ENCODE measurements at places on chromosomes 2 and 18.

DNA sequence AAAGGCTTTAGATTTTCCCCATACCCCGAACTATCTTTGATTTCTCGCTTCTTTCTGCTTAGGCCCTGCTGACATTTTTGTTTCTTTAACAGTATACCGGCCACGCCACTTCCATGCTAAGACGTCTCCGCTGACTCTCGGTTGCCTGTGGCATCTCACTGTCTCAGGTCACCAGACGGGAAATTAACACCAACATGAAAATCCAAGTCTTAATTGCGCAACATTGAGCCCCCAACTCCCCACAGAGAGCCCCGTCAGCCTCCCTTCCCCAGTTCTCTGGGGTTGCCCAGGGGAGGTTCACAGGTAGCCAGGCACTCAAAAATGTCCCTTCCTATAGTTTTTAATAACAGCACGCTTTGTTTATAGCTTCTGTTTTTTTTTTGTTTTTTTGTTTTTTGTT lies 30.2 kb downstream of the CD8B2 start:
- H3K4me3 ChIP-seq: no peak overlapping the region
- H3K27me3 ChIP-seq: peaks cover 5% of the 10 kb centered on the region
- no peaks in the 10 kb centered on the region for H3K36me3 ChIP-seq
- H3K4me1 ChIP-seq: no peaks in the 10 kb centered on the region
- H3K27ac ChIP-seq: no peak overlapping the region
- DNase-seq: no peak

GRCh38 chr2:183224948-183225347 lies 100.7 kb downstream of the NUP35 start:
- no peaks in the 10 kb centered on the region for H3K4me1 ChIP-seq
- H3K36me3 ChIP-seq: peaks cover 8% of the 10 kb centered on the region
- DNase-seq: no peak

DNA sequence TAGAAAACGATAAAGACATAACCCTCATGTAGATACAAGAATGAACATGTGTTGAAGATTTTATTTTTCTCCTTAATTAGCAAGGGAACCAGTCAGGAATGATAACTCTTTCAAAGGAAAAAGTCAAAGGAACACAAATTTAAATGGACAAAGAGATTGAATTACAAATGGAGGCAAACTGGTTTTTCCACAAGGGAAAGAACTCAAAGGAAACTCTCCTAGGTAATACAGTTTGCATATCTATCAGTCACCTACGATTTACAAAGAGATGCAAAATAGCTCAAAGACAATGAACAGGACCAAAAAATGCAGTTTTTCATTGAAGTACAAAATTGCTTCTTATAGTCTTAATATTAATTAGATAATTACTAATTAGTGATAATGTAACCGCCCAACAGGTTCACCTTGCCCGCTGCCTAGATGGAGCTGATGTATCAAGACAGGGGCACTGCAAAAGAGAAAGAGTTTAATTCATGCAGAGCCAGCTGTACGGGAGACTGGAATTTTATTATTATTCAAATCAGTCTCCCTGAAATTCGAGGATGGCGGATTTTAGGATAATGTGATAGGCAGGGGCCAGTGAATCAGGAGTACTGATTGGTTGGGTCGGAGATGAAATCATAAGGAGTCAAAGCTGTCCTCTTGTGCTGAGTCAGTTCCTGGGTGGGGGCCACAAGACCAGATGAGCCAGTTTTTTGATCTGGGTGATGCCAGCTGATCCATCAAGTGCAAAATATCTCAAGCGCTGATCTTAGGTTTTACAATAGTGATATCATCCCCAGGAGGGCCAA lies 151.0 kb downstream of the TMEM17 start:
- H3K27me3 ChIP-seq: no peaks in the 10 kb centered on the region
- peaks cover 7% of the 10 kb centered on the region for H3K36me3 ChIP-seq
- no peaks in the 10 kb centered on the region for H3K4me1 ChIP-seq
- no peak overlapping the region for H3K4me3 ChIP-seq
- no peak for DNase-seq

DNA sequence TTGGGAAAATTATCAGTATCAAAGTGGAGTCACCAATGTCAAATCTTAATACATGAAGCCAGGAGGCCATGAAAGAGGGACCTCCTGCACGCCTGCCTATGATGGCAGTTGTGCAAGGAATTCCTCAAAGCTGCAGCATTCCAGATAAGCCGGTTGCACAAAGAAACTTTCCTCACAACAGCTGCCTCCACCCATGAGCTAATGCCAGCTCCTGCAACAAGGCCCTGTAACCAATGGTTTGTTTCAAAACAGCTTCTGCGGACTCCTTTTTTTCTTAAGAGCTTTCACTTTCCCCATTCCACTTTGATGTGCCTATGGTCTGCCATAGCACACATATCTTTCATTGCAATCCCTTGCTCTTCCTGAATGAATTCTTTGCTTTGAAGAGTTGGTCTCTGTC lies 22.4 kb downstream of the TMEM200C start:
- H3K4me3 ChIP-seq: no peak overlapping the region
- H3K27me3 ChIP-seq: peaks cover 14% of the 10 kb centered on the region
- no peak for DNase-seq
- no peak overlapping the region for H3K27ac ChIP-seq
- H3K4me1 ChIP-seq: no peaks in the 10 kb centered on the region
- no peaks in the 10 kb centered on the region for H3K36me3 ChIP-seq

GRCh38 chr2:23418461-23418911 lies 33.5 kb downstream of the KLHL29 start:
- no peaks in the 10 kb centered on the region for H3K36me3 ChIP-seq
- no peak overlapping the region for H3K4me3 ChIP-seq
- no peak overlapping the region for H3K27ac ChIP-seq

GRCh38 chr2:204357286-204357685 lies 188.0 kb upstream of the PARD3B start:
- H3K27me3 ChIP-seq: no peaks in the 10 kb centered on the region
- H3K27ac ChIP-seq: no peak overlapping the region
- no peaks in the 10 kb centered on the region for H3K36me3 ChIP-seq

- H3K27ac ChIP-seq: no peak overlapping the region
- H3K4me1 ChIP-seq: peaks cover 18% of the 10 kb centered on the region
- no peak for DNase-seq
- no peak overlapping the region for H3K4me3 ChIP-seq
- H3K27me3 ChIP-seq: peaks cover 5% of the 10 kb centered on the region
Observed at GRCh38 chr2:48414980-48415835, 114.7 kb upstream of the STON1 start.

DNA sequence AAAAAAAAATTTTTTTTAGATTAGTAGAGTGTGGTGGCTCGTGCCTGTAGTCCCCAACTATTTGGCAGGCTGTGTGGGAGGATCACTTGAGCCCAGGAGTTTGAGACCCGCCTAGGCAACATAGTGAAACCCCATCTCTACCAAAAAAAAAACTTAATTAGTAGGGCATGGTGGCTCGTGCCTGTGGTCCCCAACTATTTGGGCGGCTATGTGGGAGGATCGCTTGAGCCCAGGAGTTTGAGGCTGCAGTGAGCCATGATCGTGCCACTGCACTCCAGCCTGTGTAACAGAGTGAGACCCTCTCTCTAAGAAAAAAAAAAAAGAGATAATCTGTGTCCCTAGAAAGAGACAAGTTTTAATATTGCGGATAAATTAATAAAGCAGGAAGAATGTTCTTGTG lies 8.8 kb downstream of the GPR55 start:
- H3K27ac ChIP-seq: no peak overlapping the region
- peaks cover 5% of the 10 kb centered on the region for H3K4me1 ChIP-seq
- H3K36me3 ChIP-seq: no peaks in the 10 kb centered on the region

DNA sequence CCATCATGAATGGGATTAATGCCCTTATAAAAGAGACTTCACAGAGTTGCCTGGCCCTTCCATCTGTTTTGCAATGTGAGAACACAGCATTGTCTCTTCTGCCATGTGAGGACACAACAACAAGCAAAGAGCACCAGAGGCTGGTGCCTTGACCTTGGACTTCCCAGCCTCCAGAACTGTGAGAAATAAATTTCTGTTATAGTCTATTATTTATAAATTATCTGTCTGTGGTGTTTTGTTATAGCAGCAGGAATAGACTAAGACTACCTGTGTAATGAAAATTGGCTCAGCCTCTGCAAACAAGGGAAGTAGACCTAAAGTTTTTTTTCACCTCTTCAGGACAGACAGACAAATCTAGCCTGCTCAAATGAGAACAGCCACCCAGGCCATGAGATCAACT lies 19.3 kb upstream of the ZC3H15 start:
- no peaks in the 10 kb centered on the region for H3K27me3 ChIP-seq
- peaks cover 5% of the 10 kb centered on the region for H3K36me3 ChIP-seq
- peaks cover 6% of the 10 kb centered on the region for H3K4me1 ChIP-seq
- no peak overlapping the region for H3K4me3 ChIP-seq
- H3K27ac ChIP-seq: no peak overlapping the region

- H3K27me3 ChIP-seq: no peaks in the 10 kb centered on the region
- peak overlapping the region; percentile 94 for H3K4me3 ChIP-seq
- peak overlapping the region; percentile 98 for H3K27ac ChIP-seq
- peak; percentile 95 for DNase-seq
- peaks cover 84% of the 10 kb centered on the region for H3K4me1 ChIP-seq
Observed at GRCh38 chr2:201257956-201258665, 2.2 kb upstream of the CASP8 start.

DNA sequence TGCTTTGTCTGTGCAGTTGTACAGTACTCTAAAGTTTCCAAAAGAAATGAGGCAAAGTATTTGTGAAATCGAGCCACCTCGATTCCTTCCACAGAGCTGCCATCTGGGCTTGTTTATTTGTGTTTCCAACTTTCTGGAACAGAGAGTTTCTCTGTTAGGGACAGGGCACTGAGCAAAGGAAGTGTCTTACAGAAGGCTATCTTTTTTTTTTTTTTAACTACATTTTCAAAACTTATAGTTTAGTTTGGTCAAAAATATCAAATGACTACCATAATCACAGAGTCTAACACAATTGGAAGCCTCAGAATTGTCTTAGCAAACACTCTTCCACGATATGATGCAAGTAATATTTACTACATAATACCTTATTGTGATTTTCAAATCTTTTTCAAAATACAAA lies 796 bp downstream of the RFTN2 start:
- no peak for DNase-seq
- H3K27ac ChIP-seq: no peak overlapping the region
- H3K4me3 ChIP-seq: no peak overlapping the region
- peaks cover 41% of the 10 kb centered on the region for H3K27me3 ChIP-seq

GRCh38 chr2:74425523-74425922 lies 4.0 kb downstream of the WDR54 start:
- no peaks in the 10 kb centered on the region for H3K36me3 ChIP-seq
- H3K4me3 ChIP-seq: no peak overlapping the region
- no peaks in the 10 kb centered on the region for H3K27me3 ChIP-seq
- peak overlapping the region; percentile 49 for H3K27ac ChIP-seq

- H3K27me3 ChIP-seq: no peaks in the 10 kb centered on the region
- peak overlapping the region; percentile 97 for H3K4me3 ChIP-seq
- peaks cover 69% of the 10 kb centered on the region for H3K4me1 ChIP-seq
- DNase-seq: no peak
- H3K27ac ChIP-seq: no peak overlapping the region
Observed at GRCh38 chr2:230325316-230326243, 1.4 kb upstream of the SP140L start.

DNA sequence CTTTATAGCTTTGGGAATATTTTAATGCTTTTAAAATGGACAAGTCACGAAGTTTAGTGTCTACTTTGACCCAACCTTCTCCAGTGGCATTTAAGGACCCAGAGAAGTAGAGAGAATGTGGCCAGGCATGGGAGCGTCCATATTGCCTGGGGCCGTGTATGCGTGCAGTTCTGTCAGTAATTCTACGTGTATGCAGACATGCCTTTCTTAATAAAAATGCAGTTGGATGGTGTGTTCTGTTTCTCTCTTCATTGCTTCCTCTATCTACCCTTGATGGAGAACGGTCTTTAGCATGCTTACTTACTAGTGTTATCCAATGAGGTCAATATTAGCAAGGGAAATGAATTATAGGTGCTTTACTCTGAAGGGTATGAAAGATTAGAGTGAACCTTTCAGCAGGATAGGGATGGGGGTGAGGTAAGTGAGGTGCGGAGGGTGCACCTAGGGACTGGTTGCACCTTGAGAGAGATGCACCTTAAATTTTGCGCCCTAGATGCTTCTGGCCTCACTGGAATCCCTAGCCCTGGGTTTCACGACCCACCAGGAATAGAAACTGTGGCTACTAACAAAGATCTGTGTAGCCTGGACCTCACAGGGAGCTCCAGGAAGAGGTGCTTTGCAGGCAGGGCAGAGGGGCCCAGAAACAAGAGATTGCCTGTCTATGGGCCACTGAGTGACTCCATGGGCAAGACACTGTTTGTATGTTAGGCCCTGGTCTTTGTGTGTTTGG lies 194.3 kb downstream of the MYCN start:
- no peak overlapping the region for H3K27ac ChIP-seq
- H3K27me3 ChIP-seq: no peaks in the 10 kb centered on the region
- H3K4me1 ChIP-seq: no peaks in the 10 kb centered on the region
- DNase-seq: no peak
- no peaks in the 10 kb centered on the region for H3K36me3 ChIP-seq

GRCh38 chr2:210188190-210188589 lies 17.0 kb upstream of the KANSL1L start:
- H3K4me1 ChIP-seq: no peaks in the 10 kb centered on the region
- DNase-seq: no peak
- peaks cover 25% of the 10 kb centered on the region for H3K36me3 ChIP-seq
- no peak overlapping the region for H3K4me3 ChIP-seq
- peaks cover 28% of the 10 kb centered on the region for H3K27me3 ChIP-seq

DNA sequence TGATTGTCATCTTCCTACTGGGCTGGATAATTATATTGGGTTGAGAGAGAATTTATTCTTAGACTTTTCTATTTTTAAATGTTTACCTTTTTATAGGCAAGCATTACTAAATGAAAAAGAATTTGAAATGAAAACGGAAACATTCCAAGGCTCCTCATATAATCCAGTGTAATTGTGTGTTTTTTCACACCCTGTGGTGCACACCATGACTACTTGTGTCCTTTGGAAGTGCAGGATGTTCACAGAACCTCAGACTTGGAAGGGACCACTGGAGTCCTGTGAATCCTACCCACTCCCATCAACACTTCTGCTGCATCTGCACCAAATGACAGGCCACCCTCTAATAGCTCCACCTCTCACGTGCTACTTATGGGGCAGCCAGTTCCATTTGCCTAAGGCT lies 48.0 kb downstream of the NAT8 start:
- no peak for DNase-seq
- no peaks in the 10 kb centered on the region for H3K4me1 ChIP-seq
- no peak overlapping the region for H3K4me3 ChIP-seq
- H3K27ac ChIP-seq: no peak overlapping the region
- H3K36me3 ChIP-seq: peaks cover 12% of the 10 kb centered on the region
- H3K27me3 ChIP-seq: no peaks in the 10 kb centered on the region

GRCh38 chr2:215793747-215794595 lies 219.4 kb downstream of the MREG start:
- H3K36me3 ChIP-seq: peaks cover 7% of the 10 kb centered on the region
- DNase-seq: no peak
- no peaks in the 10 kb centered on the region for H3K4me1 ChIP-seq

Data from naive B cell (primary cell).